ENCODE measurements at places on chromosomes 1 and 21. TPM values are rescaled to one million over a fixed set of nuclear protein-coding genes. Genes with fewer than 3 reads are reported as not detected.

DNA sequence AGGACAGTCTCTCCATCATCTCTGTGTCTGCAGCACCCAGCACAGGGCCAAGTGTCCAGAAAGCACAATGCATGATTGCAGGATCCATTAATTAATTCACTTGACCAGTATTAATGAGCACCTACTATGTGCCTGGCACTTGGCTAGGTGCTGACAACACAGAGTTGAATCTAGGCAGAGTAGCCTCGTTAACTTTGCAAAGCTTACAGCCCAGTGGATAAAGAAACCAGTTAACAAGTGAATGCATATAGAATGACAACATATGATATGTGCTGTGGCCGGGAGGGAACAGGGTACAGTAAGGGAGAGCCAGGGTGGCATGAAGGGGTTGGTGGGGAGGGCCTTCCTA is 10.9 kb downstream of the SLC1A7 start:
- no peaks in the 10 kb centered on the region for H3K36me3 ChIP-seq
- no peak for DNase-seq
- no peak overlapping the region for H3K4me3 ChIP-seq
- H3K27me3 ChIP-seq = no peaks in the 10 kb centered on the region
- H3K27ac ChIP-seq = no peak overlapping the region

- no peaks in the 10 kb centered on the region for H3K4me1 ChIP-seq
- no peak overlapping the region for H3K4me3 ChIP-seq
- no peak overlapping the region for H3K27ac ChIP-seq
- no peak for DNase-seq
Observed at GRCh38 chr1:214066936-214067335, 79.2 kb downstream of the PROX1 start.

DNA sequence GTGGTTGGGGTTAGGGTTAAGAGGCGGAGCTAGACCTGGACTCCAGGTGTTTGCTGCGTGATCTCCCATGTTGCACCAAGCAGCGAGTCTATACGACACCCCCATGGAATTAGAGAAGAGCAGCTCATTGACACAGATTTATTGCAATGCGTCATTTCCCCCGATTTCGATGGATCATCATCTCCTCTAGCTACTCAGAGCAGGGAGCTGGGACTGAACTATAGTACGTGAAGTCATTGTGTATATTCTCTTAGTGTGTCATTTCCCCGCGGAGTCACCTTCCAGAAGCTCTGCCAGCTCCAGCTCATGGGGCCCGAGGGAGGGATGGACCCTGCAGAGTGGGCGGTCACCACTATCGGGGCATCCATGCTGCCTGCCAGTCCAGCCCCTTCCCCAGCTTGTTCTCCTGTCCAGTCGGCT is 7.5 kb upstream of the C2CD2 start:
- peaks cover 23% of the 10 kb centered on the region for H3K27me3 ChIP-seq
- no peak overlapping the region for H3K4me3 ChIP-seq
- no peak overlapping the region for H3K27ac ChIP-seq
- H3K4me1 ChIP-seq = peaks cover 22% of the 10 kb centered on the region
- H3K36me3 ChIP-seq = no peaks in the 10 kb centered on the region
- no peak for DNase-seq

Gene SPRR1A
- not detected for total RNA-seq

Measured in activated T-cell treated with anti-CD3 and anti-CD28 coated beads, Interleukin-2, amount 50 U/mL, for 72 hours (primary cell).